ENCODE measurements at places on chromosomes 13 and 19.

- DNase-seq: no peak
These were observed 396.0 kb downstream of the IRS2 start for GRCh38 chr13:109390391-109390790.

DNA sequence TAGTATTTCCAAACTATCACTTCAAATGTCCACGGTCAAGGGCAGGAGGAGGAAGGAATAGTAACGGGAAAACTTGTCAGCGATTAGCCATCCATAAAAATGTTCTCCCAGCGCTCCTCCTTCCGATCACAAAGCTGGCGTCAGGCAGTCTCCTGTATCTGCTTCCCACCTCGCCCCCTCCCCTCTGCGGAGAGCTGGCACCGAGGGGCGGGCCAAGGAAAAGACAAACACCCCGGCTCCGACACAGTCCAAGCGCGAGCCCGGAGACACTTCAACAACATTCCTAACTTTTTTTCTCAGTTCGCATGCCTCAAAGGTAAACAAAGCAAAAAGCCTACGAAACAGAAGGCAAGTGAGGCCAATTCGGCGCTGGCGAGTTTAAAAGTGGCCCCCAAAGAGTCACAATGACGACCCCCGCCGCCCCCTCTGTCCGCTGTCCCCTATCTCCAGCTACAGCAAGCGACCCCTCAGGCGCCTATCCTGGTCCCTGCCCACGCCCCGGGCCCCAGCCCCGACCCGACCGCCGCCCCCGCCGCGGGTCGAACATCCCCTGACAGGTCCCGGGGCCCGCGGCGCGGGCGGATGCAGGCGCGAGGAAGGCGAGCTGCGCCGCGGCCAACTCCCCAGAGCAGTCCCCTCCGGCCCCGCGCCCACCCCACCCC lies 736 bp downstream of the SMAD9 start:
- DNase-seq: no peak

DNA sequence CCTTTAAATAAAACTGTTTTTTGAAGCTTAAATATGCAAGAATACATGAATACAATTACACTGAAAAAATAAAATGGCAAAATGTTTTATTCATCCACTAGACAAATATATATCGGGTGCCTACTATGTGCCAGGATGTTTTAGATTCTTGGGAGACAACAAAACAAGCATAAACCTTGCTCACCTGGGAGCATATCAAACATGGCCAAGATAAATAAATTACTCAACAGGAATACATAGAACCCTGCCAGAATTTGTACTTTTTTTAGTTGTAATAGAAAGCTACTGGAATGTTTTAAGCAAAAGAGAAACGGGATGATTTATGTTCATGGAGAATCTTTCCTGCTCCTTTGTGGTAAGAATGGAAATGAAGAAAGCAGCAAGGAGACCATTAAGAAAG lies 2358.5 kb upstream of the PCDH20 start:
- DNase-seq: no peak

GRCh38 chr19:49716154-49716553 lies 25.2 kb downstream of the CPT1C start:
- DNase-seq: no peak

DNA sequence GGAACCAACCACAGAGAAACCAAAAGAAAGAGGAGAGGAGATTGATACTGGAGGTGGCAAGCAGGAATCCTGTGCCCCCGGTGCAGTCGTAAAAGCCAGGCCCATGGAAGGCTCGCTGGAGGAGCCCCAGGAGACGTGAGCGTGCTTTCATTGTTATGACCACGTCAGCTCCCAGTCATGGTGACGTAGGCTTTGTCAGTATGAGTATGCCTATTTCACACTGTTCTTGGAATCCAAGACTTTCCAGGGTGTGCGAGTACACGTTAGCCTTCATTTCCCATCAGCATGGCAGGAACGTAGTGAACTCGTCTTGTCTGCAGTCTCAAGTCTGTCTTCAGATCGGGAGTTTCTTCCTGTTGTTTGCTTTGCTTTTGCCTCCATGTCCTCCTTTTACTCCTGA lies 15.4 kb upstream of the CHAMP1 start:
- no peak for DNase-seq

Measured in CD4-positive, alpha-beta T cell treated with Interferon alpha-2 for 1 hour (primary cell).